ENCODE measurements at places on chromosomes 11 and 22. TPM values are rescaled to one million over a fixed set of nuclear protein-coding genes. Genes with fewer than 3 reads are reported as not detected.

DNA sequence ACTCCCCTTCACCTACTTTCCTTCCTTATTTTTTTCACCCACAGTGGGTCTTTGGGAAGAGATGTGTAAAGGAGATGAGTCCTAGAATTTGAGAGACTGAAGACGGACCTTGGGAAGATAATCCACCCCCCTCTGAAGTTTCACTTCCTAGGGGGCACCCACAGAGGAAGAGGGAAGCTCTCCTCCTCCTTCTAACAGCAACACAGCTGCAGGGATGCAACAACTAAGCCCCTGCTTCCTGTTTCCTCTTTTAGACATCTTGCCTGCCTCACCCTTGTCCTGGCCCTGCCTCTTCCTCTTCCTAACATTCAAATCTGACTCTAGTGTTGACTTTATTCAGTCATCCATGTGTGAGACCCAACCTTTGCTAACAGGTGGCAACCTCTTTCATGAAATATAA, 424.6 kb downstream of the BUD13 start:
- no peak for DNase-seq

DNA sequence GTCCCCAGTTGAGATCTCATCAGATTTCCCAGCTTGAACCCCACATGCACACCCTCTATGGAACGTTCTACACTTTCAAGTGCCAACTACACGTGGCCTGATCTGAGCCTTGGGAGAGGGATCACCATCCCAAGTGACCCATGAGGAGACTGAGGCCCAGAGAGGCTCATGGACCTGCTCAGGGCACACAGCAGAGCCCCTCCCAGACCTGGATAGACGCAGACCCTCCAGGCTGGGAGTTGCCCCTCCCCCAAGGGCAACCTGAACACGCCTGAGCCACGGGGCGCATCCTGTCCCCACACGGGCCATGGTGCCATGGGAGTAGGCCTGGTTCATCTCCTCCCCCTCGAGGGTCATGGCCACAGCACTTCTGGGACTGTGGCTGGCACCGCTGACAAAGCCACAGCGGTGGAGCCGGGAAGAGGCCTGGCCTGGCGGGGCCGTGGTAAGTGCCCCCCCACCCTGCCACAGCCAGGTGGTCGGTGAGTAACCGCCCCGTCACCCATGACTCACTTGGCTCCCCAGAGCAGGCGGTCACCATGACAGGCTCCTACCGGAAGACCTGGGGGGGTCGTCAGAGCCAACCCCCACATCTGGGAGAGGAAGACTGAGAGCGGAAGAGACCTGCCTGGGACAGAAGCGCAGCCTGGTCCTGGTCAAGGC, 8.1 kb downstream of the WNT7B start:
- no peak for DNase-seq

The APOL6 gene
- 27.1 TPM for total RNA-seq

The GPHA2 gene
- not detected for total RNA-seq

DNA sequence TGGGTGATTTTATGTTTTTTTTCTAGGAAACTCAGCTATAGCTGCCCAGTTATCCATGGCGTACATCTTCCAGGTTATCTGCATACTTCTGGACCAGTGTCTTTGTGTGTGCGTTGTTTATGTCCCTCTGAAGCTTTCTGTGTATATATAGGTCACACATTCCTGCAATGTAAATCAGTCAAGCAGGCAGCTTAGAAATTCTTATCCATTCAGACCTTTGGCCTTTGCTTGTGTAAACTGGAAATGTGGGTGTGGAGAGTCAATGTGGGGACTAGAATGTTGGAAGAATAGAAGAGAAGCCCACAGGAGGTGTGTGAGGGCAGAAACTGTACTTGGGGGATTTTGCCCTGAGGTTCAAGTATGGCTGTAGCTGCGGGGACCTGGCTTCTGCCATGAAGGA, 51.7 kb downstream of the BARX2 start:
- DNase-seq: no peak

The NLRX1 gene
- 16.1 TPM for total RNA-seq
